ENCODE measurements at places on chromosomes 3 and 15.

DNA sequence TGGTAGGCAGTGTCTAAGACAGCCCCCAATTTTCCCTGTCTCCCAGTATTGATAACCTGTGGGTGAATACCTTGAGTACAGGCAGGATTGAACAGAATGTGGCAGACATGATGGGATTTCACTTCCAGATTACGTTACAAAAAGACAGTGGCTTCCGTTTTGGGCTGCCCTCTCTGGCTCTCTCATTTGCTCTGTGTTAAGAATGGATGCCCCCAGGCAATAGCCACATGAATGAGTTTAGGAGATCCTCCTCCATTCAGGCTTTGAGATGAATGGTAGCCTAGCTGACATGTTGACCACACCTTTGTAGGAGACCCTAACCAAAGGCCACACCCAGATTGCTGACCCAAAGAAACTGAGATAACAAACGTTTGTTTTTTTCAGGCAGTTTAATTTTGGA lies 34.3 kb downstream of the UBXN7 start:
- no peak for DNase-seq

DNA sequence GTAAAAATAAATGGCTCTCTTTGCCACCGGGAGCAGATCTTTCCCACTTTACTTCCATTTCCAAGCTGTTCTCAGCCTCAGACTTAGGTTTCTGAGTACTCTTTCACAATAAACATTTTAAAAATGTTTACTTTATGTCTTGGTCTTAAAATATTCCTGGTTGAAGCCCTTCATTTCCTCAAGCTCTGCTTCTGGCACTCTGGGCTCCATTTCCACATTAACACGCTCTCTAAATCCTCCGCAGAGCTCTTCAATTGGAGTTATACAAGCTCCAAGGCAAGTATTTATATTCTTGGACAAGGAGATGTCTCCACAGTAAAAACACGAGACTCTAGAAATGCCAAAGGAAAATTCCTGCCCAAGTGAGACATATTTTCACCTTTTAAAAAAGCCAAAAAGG lies 169.3 kb downstream of the GREM1 start:
- no peak for DNase-seq

DNA sequence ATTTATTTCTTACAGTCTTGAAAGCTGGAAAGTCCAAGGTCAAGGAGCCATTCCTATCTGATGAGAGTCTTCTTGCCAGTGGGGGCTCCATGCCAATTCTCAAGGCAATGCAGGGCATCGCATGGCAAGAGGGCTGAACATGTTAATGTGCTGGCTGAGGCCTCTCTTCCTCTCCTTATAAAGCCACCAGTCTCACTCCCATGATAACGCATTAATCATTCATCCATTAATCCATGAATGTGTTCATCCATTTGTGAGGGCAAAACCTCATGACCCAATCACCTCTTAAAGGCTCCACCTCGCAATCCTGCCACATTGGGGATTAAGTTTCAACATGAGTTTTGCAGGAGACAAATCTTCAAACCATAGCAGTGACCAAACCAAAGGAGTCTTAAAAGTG lies 118.3 kb downstream of the PROS1 start:
- DNase-seq: no peak

DNA sequence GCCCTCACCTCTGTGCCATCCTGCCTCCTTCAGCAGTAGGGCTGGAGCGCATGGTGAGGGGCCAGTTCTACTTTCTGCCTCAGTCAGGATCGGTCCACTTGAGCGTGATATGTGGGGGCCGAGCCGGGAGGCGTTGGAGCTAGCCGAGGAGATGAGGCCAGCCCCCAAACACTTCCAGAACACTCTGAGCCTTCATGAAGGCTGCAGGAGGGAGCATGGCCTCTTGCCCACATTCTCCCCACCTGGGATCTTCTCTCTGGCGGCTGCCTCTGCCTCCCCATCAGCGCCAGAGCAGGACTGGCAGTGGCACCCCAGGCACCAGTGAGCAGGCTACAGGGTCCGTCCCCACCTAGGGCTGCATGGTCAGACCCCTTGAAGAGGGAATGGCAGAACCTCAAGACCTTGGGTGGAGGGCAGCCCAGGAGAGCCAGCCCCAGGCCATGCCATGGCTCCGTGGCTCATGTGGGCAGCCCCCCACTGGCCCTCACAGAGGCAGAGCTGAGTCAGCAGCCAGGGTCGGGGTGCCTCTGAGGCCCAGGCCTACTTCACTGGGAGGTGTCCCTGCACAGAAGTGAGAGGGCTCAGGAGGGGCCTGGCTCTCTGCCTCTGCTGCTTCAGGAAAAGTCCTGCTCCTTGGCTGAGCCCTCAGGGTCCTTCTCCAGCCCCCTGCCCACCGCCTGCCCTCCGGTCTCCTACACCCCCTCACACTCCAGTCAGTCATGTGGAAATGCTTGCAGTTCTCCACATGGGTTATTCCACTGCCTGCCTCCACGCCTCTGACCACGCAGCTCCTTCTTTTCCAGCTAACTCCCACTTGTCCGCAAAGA lies 28.1 kb upstream of the CYP11A1 start:
- DNase-seq: no peak

GRCh38 chr15:41466711-41467110 lies 27.0 kb upstream of the ITPKA start:
- DNase-seq: no peak

DNA sequence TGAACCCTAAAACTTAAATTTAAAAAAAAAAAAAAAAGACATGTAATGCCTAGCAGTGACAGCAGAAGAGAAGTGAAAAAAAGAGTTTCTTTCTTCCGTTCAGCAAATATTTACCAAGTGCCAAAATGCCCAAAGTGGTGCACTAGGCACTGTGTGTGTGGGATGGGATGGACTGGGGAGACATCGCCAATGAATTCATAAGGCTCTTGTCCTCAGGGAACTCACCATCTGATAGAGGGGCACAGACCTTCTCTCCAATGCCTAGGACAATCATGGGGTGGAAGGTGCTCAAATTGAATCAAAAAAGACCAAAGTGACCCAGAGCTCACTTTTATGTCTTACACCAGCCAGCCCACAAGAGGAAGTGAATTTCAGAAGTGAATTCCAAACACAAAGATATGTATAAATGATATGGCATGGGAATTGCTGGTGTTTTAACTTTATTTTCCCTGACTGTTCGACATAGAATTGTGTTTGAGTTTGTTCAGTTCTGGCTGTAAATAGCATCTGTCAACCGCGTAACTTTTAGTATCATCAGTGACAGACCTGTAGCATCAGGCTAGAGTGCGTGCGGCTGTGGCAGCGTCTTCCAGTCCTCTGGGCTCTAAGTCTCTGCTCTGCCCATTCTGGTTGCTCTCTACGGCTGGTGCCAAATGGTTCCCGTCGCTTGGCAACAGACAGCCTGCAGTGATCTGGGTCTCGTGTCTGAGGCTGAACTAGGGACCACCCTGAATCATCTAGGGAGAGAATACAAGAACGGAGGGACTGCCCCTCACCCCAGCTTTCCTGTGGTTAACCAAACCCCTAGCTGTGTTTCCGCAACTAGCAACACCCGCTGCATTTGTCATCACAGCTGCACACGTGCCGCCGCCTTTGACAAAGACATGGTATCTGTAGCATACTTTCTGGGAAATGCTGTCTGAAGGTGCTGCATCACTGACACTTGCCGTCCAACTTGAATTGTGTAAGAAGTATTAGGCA lies 154.0 kb upstream of the THBS1 start:
- DNase-seq: peak; percentile 16

DNA sequence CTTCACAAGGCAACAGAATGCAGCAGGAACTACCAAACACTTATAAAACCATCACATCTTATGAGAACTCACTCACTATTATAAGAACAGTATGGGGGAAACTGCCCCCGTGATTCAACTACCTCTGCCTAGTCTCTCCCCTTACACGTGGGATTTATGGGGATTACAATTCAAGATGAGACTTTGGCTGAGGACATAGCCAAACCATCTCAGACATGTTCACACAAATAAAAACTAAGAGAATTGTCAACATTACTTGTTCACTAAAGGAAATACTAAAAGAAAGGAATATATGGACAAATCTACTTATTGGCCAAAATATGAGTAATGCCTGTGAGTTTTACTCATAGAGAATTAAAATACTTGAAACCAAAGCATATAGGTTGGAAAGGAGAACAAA lies 505.1 kb downstream of the IGSF11 start:
- no peak for DNase-seq

DNA sequence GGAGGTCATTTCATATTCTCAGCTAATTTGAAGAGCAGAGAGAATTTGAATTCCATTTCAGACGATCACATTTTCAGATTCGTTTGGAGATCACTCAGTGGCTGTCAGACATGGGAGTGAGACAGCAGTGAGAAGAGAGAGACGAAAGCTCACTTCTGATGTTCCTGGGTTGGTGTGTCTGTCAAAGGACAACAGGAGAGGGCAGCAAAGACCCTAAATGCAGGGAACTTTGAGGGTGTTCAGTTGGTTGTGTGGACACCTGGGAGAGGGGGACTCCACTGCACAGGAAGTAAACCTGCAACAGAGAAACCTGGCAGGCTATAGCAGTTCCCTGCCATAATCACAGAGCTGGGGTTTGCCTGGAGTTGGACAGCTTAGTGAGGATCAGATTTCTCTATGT lies 675.1 kb downstream of the SQOR start:
- DNase-seq: no peak

GRCh38 chr3:60983906-60984305 lies 267.3 kb downstream of the FHIT start:
- no peak for DNase-seq

DNA sequence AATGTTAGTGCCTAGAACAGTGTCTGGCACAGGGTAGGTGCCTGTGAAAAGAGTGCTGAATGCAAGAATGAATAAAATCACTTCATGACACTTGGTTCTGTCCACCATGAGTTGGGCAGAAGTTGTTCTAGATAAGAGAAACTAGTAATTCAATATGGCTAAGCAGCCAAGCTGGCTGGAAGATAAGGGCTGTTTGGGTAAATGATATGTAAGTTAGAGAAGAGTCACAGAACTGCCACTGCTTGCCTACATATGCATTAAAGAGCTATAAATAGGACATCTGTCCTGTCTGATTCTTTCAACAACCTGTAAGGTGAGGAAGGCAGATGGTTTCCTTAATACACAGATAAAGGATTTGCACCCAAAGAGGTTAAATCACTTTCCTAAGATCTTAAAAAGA lies 13.1 kb downstream of the MTMR10 start:
- no peak for DNase-seq

DNA sequence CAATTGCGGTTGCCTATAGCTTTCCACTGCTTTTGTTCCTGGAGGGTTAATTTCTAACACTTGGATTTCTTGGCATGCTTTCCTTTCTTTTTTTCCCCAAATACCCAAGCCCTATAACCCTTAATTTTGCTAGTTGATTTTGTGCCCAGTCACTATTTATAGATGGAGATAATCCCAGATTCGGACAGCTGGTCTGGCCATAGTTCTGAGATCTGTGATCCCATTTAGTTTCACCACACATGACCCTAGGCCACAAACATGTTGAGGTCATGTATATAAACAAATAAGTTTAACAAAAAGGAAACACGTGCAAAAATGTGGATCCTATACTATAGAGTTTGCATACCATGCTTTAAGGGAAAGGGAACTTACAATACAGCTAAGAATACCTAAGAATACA lies 111.4 kb downstream of the ZMAT3 start:
- no peak for DNase-seq

- no peak for DNase-seq
These were observed 15.7 kb upstream of the RPS27L start for GRCh38 chr15:63172851-63173451.

Measured in T follicular helper cell (primary cell).